Activated effector memory CD4-positive, alpha-beta T cell treated with Interleukin-2 at 50 U/mL for 16 hours (primary cell): ENCODE measurements at places on chromosomes 3 and 15.

GRCh38 chr3:14847613-14848541 lies 29.1 kb downstream of the FGD5 start:
- no peak for DNase-seq

DNA sequence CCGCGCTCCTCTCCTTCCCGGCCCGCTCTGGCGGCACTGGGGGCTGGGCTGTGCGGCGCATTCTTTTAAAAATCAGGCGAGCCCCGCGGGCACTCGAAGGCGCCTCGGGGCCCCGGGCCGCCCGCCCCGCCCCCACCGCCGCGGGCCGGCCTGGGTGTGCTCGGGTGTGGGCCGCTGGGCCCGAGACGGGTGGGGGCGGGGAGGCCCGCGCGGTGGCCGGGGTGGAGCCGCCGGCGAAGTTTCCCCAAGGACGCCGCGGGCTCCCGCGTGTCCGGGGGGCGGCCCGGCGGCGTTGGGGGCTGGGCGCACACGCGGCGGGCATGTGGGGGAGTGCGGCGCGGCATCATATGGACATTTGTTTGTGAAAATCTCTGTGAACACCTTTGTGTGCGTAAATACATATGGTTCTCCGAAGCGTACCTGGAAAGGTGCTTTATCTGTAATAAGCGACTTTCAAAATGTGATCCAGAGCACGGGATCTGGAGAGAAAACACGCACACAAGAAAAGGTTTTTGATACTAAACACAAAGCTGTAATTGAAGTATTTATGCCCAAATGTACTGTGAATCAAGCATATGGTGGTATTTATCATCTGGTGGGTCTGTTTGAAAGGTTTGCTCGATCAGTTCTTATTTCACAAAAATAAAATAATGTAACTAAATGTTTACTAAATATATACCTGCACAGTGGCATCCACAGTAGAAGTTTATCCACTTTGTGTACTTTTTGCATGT lies 612 bp upstream of the TBL1XR1 start:
- no peak for DNase-seq

DNA sequence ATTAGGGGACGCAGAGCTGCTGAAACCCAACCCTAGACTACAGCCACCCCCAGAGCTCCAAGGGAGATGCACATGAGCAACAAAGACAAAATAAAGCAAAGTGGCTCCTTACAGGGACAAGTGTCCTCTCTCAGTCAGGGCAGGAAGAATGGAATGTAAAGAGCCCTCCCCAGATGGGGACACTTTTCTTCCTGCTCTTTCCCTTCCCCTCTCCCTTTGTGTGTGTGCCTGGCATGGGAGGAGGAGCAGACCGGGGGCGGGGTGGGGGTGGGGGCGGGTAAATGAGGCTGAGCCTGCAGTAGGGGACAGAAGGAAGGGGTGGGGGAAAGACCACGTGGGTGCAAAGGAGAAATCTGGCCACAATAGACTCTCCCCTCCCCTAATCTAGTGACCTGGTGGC lies 37.4 kb downstream of the ACAA1 start:
- DNase-seq = no peak

- no peak for DNase-seq
These were observed 315.9 kb upstream of the GPR149 start for GRCh38 chr3:154745929-154746328.

- DNase-seq = no peak
These were observed 28.5 kb downstream of the RORA start for GRCh38 chr15:61200626-61201025.

DNA sequence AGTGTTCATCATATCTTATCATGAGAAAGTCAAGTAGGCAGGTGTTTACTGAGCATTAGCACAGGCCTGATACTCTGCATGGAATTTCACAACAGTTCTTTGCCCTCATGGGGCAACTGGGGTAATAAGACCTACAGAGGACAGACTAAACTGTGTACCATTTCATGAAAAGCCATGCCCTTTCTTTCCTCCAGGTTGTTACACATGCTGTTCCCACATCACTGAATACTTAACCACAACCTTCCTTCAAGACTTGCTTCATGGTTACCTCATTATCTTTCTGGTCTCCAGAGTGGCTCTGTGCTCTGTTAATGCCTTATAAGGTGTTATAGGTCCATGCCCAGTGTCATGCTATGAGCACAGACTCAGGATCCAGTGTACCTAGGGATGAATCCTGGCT lies 28.2 kb upstream of the RSL24D1 start:
- no peak for DNase-seq

DNA sequence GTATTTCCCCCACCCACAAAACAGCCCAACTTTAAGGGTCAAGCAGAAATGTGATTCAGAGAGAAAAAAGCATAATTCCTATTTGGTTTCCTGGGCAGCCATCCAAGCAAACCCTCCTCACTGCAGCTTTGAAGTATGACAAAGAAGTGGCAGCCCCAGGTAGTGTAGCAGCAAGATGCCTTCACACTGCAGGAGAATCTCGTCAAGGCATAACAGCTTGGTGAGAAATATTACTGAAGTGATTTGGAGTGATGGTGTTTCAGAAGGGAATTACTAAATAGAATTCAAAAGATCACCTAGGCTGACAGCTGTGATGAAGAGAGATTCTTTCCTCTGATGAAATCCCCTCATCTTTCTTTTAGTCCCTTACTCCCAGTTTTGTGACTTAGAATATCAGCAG lies 173.9 kb downstream of the PYDC2 start:
- DNase-seq = no peak

GRCh38 chr3:30228302-30228631 lies 378.1 kb upstream of the TGFBR2 start:
- no peak for DNase-seq

DNA sequence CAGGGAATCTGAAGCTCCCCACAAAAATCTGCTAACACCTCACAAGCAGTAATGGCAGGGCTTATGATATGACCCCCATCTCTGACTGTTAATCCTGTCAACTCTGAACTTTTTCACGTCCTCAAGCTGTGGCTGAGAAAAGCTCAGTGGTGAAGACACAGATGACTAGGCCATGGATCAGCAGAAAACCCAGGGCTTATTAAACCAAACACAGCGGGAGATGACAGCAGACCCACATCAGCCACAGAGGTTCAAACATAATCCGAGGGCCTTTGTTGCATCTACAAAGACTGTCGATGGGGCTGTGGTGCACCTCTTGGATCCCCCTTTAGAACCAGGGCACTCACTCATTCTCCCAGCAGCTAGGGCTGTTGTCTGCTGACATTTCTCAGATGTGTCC lies 50.4 kb downstream of the GLB1 start:
- DNase-seq = no peak

DNA sequence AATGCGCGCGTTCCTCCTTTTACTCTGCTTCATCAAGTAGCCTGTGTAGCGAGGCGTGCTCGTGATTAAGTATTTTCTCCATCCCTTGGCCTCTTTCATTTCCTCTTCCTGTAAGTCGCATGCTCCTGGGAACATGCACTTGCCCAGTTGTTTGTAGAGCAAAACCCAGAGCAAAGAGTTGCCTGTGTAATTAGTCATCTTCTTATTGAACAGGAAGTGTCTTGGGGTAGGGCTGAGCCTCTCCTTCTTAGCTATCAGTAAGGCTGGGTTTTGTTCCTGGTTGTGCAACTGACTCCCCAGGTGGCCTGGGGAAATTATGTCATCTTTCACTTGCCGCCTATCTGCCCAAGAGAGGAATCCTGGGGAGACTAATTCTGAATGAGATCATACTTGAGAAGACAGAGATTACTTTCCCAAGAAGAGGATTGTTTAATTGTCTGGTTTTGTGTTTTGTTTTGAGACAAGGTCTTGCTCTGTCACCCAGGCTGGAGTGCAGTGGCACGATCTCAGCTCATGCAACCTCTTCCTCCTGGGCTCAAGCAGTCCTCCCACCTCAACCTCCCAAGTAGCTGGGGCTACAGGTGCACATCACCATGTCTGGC lies 14.9 kb downstream of the LIPH start:
- DNase-seq = no peak

DNA sequence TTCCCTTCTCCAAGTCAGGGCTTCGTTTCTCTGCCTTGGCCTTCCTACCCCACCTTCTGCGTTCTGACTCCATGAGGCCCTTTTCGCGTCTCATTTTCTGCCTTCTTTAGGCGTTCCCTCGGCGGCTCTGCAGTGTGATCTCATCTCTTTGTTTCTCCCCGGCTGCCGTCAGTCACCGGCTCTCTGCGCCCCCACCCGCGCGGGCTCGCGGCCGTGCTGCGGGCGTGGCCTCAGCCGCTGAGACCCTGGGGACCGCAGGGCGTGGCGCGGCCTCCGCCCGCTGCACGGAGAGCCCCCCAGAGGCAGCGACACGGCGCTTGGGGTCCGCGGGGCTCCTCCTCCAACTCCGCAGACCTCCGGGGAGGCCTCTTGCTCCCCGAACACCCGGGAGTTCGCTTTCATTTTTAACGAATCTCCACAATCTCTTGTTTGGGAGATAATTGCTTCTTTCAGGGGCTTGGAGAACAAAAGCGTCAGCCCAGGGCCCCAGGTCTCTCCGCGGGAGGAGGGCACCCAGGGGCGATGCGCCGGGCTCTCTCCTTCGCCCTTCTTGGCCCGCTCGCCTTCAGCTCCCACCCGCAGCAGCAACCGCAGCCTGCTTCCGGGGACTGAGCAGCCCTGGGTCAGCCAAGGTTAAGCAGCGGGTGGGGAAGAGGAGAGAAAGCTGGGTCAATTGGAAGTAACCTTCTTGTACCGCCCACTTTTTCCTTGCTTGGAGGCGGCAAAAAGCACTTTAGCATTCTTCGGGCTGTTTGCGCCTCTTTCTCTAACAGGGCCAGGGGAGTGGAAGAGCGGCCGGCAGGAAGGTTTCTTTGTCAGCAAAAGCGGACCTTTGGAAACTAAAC lies 35.2 kb downstream of the GAP43 start:
- DNase-seq = peak; percentile 65

DNA sequence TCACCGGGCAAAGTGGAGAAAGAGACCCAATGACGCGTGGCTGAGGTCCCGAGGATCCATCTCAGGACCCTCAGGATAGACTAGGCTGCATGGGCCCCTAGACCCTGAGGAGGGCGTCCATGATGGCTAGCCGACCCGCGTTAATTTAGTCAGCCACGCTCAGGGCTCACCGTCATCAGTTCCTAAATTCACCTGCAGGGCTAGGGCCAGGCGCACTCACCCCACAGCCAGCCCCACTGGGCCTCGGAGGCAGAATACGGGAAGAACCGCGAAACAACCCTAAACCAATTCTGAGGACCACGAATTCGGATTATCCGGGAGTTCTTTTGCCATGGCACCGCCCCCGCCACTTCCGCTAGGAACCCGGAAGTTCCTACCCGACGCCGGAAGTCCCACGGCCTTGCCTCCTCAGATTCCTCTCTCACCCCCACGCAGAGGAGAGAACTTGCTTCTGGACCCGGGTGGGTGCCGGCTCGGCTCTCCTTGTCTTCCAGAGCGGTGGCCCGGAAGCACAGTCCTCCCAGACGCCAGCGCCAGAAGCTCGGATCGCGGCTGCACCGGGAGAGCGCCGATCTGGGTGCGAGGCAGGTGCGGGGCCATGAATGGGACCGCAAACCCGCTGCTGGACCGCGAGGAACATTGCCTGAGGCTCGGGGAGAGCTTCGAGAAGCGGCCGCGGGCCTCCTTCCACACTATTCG lies at the start of the genes EAF1 and METTL6:
Gene EAF1 (plus strand): TSS at position 417 of the 699 bp plus-strand sequence. CDS start 182 bp downstream, at position 599.
Gene METTL6 (minus strand): TSS at position 363 of the 699 bp plus-strand sequence. CDS start 1,033 bp downstream, outside the sequence.
- DNase-seq = peak; percentile 83

- no peak for DNase-seq
These were observed 630 bp downstream of the LXN start for GRCh38 chr3:158671821-158672214.

GRCh38 chr3:50523279-50523811 lies 19.9 kb upstream of the CACNA2D2 start:
- no peak for DNase-seq

GRCh38 chr3:71972031-71972430 lies 187.1 kb upstream of the PROK2 start:
- no peak for DNase-seq

- no peak for DNase-seq
These were observed 17.1 kb upstream of the PLXND1 start for GRCh38 chr3:129623447-129624118.

DNA sequence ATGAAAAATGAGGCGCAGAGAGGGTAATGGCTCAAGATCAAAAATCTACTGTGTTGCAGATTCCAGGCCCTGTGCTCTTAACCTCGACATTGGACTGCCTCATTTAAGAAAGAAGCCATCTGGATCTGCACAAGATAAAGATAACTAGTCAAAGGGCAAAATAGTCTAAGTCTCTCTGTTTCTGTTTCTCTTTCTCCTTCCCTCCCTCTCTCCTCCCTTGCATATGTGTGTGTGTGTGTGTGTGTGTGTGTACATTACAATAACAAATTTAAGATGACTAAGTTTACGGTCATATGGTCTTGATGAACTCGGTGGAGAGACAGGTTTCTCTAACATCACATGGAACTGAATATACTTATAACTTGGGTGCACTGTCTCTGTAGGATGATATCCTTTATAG lies 69.2 kb downstream of the MEIS2 start:
- no peak for DNase-seq

DNA sequence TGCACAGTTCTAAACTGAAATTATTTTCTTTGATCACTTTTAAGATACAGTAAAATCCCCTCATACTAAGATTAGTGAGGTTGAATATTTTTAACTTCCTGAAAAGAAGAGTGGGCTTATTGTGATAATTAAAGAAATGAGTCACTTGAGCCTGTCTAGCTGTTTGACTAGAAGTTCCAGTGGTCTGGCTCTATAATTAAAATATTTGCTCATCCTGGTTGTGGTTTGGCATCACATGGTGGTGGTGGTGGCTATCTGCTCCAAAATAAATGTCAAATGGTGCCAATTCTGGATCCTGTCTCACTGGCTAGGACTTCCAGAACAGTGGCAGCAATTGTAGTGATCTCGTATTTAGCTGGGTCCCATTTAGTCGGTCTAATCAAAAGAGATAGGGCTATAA lies 8.6 kb upstream of the TEX9 start:
- DNase-seq = no peak
